Kasumi-1 (cell line): ENCODE measurements at places on chromosomes 1 and 21.

GRCh38 chr1:1777583-1777899, 729 bp downstream of the NADK start:
- peak; percentile 16 for DNase-seq

GRCh38 chr21:17526776-17527175, 13.9 kb downstream of the CXADR start:
- no peak for DNase-seq

DNA sequence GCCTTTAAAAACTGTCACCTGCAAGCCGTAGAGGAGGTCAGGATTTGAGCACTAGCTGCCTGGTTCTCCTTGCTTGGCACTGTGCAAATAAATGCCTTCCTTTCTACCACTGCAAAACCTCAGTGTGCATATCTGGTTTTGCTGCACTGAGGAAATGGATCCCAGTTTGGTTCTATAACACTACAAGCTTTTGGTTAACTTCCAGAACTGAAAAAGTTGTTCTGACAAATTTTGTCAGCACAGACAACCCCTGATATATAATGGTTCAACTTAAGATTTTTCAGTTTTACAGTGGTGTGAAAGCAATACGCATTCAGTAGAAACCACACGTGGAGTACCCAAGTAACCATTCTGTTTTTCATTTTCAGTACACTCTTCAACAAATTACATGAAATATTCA, 29.8 kb upstream of the GALNT2 start:
- no peak for DNase-seq

- no peak for DNase-seq
Observed at GRCh38 chr1:210234329-210234757, 1.7 kb downstream of the SERTAD4 start.

GRCh38 chr1:213669964-213670691, 317.6 kb upstream of the PROX1 start:
- DNase-seq, result no peak

GRCh38 chr1:165930961-165931360, 103.5 kb downstream of the UCK2 start:
- no peak for DNase-seq

DNA sequence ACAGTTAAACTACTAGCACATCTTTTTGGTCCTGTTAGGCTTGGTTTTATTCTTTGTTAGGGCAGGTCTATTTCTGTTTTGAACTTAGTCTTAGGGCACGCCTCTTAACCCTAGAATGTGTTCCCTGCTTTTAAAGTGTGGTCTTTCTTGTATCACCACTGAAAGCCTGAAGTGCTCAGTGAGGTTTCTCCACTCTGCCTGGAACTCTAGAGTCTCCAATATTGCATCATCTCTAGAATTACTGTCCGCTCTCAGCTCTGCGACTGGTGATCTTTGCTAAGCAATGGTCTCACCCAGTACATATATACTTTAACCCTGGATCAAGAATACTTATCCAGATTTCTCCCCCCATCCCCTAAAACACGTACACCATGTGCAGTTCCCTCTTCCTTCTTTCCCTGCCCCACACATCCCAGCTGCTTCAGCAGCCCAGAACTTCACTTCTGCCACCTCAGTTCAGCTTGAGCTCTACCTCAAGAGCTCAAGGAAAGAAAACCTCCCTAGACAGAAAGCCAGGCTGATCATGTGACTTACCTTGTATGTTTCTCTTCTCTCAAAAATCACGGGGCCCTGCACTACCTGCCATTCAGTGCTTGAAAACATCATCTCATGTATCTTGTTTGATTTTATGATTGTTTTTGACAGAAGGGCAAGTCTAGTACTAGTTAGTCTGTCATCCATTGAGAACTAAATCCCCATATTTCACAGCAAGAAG, 59.9 kb downstream of the TENT5C start:
- no peak for DNase-seq

DNA sequence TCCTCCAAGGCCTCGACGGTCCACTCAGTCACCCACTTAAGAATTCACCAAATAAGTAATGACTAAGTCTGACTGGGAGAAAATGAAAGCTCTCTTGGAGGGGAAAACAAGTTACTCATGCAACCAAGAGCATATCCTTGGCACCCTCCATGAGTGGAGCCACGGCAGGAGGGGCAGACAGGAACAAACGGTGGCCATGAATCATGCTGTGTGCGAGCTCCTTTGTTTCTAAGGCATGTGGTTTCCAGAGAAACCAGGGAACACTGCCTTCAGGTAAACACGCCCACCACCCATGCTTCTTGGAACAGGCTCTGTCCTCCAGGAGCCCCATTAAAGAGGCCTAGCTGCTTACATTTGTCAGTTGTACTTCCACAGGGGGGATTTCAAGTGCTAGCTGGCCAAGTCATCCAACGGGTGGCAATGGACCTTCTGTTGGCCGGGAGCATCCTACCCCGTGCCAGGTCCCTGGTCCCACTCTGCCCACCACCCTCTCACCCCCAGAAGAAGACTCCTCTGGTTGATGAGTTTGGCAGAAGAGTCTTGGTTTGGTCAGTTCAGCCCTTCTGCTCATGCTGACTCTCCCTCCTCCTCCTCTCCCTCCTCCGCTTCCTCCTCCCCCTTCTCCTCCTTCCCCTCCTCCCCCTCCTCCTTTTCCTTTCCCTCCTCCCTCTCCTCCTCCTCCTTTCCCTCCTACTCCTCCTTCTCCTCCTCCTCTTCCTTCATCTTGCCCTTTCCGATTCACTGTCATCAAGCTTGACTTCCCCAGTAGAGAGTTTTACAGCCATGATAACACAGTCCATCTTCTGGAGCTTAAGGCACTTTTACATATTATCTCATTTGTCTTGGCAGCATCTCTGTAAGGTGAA, 107.6 kb downstream of the CCDC185 start:
- DNase-seq, result no peak

DNA sequence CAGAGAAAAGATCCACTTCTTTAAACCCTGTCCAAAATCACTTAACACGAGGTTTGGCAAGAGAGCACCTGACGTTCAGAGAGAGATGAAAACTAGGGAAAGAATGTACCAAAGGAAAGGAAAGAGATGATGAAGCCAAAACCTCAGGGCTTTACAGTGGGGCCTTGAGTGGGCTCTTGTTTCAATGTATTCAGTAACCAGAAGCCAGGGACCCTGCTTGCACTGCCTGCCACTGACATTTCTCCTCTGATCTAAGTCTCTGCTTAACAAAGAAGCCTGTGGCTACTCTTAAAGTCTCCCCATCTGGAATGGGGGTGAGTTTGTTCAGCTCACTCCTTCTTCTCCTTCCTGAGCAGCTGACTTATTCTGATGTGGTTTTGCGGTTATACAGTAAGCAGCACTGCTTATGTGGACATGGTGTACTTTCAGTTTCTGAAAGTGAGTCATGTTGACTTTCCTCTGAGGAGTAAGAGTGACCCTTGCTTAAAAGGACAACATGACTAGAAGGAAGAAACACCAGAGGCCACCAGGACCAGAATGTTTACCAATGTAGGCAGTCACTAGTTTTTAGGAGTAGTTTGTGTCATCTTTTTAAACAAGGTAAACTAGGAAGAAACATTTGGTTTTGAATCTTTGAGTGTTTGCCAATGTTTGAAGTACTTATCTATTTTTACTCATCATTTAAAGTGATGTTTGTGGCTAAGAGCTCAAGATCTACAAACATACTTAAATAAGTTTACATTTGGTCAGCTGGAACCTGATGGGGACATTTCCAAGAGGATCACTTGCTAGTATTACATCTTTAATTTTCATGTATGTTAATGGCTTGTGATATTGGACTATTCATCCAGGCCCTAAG, 87.4 kb downstream of the FASLG start:
- DNase-seq, result peak; percentile 94

DNA sequence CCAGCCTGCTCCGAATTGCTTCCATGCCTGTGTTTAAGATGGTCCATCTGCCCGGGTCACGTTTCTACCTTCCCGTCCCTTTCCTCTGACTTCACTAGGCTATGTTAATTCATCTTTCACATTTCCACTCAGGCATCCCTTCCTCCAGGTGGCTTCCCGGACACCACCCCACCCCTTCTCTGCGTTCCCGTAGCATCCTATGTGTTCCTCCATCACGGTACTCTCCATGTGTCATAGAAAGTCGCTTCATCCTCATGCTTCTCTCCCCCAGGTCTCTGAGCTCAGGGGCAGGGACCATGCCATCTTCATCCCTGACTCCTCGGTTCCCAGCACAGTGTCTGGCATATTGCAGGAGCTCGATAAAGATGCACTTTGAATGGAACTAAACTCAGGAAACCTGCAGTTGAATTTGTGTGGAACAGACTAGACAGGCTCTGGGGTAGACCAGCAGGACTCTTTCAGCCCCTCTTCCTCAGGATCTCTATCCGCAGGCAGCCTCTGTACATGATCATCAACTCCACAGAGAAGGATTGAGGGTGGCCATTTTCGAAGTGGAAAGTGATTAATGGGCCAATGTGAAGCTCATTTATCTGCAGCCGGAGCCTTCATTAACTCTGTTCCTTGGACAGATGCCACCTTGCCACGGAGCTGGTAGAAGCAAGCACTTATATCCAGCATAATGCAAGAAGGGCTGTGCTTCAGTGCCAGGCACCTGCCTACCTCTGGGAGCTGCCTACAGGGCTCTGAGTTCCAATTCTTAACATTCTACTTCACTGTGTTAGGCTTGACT, 9.1 kb downstream of the C1orf226 start:
- DNase-seq, result no peak

GRCh38 chr1:20589331-20590278, 708 bp downstream of the CDA start:
- DNase-seq, result no peak

- no peak for DNase-seq
Observed at GRCh38 chr1:147079400-147080005, 92.8 kb downstream of the PRKAB2 start.

- DNase-seq, result no peak
Observed at GRCh38 chr1:227280836-227281235, 37.5 kb downstream of the CDC42BPA start.

DNA sequence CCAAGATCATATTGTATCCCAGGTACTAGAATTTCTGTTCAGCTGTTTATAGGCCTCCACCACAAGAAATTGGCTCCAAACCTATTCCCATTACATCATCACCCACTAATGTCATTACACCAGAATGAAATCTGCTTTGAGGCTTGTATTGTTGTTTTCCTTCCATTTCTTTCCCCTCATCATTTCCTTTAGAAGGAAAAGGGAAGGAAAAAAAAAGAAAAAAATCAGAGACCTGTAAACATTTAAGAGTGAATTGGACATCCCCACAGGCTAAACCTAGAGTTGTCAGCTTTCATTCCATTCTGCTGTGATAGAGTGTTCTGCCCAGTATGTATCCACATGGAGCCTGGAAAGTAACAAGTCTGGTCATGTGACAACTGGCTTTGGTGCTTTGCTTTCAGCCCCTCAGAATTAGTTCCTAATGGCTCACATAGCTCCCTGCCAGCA, 44.6 kb downstream of the NFYC start:
- DNase-seq, result no peak

GRCh38 chr1:87558921-87559320, 230.2 kb downstream of the LMO4 start:
- DNase-seq, result no peak

GRCh38 chr1:27218736-27219135, 15.7 kb upstream of the WDTC1 start:
- no peak for DNase-seq

DNA sequence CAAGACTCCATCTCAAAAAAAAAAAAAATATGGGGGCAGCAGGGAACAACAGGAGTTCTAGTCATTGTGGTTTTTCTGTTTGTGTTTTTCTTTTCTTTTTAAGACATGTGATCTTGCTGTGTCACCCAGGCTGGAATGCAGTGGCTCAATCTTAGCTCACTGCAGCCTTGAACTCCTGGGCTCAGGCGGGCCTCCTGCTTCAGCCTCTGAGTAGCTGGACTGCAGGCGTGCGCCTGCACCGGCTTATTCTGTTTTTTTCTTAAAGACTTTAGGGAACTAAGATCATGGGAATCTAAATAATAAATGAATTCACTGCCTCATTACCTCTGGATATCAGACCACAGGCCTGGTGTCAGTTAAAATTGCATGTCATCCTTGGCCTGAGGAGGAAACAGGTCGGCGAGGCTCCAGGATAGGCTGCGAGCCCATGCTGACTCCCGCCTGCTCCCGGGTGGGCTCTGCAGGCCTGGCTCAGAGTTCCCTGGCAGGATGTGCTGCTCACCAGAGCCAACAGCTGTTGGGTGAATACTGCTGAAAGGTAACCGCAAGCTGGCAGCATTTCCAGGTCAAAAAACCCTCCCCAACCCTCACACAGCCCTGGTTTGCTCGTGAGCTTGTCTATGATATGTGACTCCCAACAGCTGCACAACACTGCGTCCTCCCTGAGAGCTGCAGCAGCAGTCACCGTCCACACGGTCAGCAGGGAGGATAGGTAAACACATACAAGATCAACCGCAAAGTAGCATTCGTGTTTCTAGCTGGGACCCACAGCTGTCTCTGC, 58.1 kb downstream of the SCCPDH start:
- DNase-seq, result peak; percentile 98

DNA sequence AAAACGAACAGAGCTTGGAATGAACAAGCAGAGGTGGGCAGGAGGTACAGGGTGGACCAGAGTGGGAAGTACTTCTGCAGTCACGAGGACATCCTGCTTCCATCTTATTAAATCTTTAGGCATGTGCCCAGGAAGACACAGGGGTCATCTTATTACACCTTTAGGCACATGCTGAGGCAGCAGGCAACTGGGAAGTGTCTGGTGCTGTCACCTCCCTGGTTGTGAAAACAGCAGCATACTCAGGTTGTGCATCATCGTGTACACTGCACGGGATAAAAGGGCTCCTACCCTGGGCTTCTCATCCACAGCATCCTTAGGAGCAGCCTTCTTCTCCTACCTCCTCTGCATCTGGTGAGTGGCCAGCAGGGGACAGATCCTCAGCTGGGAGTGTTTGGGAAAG, at the start of gene LCE3C:
TSS of gene LCE3C (plus strand) at position 301 of the 400 bp plus-strand sequence. CDS start 498 bp downstream, outside the sequence.
- DNase-seq, result no peak

DNA sequence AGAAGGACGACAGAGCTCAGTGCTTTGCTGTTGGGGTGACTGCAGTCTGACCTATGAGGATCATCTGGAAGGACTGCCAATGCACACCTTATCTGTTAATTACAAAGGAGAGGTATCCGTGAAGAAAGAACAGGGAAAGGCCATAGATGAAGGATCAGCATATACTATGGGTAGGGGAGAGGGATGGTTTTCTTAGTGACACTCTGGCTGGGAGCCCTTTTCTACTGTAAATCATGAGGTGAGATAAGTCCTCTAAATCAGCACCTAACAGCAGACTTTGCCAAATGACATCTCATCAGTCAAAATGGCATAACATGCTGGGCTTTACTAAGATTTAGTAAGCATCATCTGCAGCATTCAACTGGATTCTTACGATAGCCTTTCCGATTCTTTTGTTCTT, 100.0 kb downstream of the PLPPR5 start:
- no peak for DNase-seq

GRCh38 chr1:53303243-53303642, 24.6 kb downstream of the LRP8 start:
- no peak for DNase-seq

- DNase-seq, result no peak
Observed at GRCh38 chr1:161719325-161719611, 2.1 kb upstream of the FCRLB start.

- no peak for DNase-seq
Observed at GRCh38 chr21:44261675-44262295, at the start of gene DNMT3L. Gene DNMT3L, minus strand, starts transcription at chr21:44261897. Its CDS starts 638 bp downstream, at chr21:44261259.
